Activated CD4-positive, alpha-beta T cell treated with anti-CD3 and anti-CD28 coated beads, Interleukin-2, Interleukin-4, amounts not matched to agents 100 ng/mL and 50 ng/mL, durations not matched to agents 16 hours and 8 hours (primary cell): ENCODE measurements at places on chromosomes 5 and 9.

GRCh38 chr9:35407846-35408245, 82.1 kb upstream of the RUSC2 start:
- no peak for DNase-seq

- no peak for DNase-seq
These were observed 82.2 kb upstream of the CNTLN start for GRCh38 chr9:17052626-17053025.

DNA sequence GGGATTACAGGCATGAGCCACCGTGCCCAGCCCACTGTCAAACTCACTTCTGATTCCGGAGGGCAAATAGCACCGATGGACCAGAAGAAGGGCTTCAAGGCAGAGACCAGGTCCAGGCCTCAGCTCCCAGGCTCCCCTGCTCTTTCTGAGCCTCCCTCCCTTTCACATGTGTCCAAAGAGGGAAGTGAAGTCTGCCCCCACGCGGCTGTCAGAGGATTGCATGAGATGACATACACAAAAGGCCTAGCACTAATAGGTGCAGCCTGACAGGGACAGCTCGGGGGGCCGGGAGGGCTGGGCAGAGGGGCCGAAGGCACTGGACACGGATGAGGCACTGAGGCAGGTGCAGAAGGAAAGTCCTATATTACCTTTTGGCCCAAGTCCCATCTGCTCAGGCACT, 16.1 kb downstream of the FBP1 start:
- DNase-seq: peak; percentile 23

GRCh38 chr9:91945277-91946085, 4.5 kb downstream of the ROR2 start:
- DNase-seq: no peak

GRCh38 chr5:24497145-24497544, 147.6 kb downstream of the CDH10 start:
- no peak for DNase-seq

- DNase-seq: no peak
These were observed 147.6 kb downstream of the MAN2A1 start for GRCh38 chr5:109837231-109837861.

DNA sequence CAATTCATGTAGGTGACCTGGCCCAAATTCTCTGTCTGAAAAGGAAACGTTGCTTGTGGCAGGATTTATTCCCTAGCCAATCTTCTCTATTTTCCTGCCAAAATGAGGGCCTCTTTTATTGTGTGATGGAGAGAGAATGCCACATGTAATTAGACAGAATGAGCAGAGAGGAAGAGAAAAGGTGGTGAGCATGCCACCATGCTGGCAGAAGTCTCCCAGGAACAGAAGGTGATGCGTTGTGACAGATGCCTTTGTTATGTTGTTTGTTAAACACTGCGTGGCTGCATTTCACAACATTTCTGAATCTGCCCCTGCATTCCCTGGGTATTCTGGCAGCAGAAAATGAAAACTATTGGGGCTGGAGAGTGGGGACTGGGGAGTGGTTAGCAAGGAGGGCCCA, 577.6 kb downstream of the TLR4 start:
- DNase-seq: no peak

GRCh38 chr9:117392992-117393391, 21.9 kb downstream of the ASTN2 start:
- no peak for DNase-seq

GRCh38 chr5:16265141-16265540, 85.5 kb upstream of the MARCHF11 start:
- no peak for DNase-seq

DNA sequence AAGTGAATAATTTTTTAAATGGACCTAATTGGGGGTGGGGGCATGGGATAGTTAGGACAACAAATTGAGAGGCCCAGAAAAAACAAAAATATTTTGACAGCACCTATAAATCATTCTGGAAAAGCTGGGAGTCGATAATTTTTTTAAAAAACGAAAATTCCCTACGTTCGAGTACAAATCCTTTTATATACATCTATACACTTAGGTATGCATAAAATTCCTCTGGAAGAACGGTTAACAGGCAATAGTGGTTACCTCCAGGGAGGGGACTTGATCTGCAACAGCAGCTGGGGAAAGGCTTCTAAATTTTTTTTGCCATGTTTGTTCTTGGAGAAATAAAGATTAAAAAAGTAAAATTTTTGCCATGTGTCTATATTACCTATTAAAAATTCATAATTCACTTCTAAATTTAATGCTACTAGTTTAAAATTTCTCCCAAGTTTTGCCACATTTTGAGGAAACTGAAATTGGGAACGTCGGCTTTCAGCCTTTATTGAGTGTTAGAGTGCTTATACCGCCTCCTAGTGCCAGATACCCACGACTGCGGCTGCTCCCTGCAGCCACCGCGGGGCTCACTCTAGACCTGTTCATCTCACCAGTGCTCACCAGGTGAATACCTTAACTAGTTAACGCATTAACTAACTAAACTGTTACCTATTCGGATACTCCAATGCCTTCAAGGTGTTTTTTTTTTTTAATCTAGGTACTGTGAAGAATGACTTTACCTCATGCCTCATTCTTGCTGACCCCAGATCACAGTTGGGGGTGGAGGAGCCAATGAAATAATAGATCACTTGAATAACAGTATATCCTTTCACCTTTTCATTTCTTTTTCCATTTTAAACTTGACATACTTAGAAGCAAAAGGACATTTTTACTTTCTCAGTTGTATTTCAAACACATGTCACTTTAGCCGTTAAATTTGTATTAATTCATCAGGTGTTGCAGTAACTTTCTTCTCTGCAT, 1.8 kb upstream of the BHMT start:
- DNase-seq: peak; percentile 24

DNA sequence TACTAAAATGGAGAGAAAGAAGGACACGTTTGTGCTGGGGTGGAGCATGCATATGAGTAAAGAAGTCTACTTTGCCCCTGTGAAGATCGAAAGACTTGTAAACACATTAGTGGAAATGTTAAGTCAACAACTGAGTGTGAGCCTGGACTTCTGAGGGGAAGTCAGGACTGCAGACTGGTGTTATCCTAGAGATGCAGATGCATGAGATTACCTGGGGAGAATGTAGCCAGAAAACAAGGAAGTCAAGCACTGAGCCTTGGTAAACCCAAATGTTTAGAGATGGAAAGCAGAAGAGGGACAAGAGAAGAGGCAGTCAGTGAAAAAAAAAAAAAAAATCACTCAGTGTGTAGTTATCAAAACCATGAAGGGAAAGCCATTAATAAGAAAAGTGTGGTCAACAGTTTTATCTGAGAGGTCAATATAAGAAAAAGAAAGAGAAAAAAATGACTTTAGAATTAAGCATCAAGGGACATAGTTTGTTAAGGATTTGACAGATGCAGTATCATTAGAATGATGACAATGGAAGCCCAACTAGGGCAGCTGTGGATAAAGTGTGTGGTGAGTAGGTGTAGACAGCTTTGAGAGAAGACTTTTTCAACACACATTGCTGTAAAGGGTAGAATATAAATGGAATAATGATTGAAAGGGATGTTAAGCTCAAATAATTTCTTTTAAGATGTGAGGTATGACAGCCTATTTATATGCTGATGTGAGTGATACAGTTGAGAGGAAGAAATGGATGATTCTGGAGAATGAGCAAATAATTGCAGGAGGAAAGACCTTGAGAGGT, 22.2 kb downstream of the JAKMIP2 start:
- no peak for DNase-seq

GRCh38 chr9:137108608-137109249, 5.8 kb downstream of the DPP7 start:
- DNase-seq: no peak

DNA sequence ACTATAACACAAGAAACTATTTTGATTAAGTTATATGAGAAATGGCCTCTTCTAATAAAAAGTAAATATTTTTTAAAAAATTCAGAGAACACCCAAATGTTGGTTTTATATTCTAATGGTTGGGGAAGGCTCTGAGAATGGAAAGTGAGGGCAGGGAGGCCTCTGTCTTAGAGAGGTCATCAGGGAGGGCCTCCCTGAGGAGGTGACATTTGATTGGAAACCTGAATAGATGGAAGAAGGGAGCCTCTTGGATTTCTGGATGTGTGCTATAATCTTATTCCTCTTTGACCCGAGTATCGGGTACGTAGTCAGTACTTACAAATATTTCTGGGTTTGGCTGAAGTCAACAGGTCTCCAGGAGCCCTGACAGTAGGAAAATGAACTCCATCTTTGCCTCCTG, 26.1 kb upstream of the GRPEL2 start:
- no peak for DNase-seq

GRCh38 chr5:65338606-65339151, 143.0 kb downstream of the ADAMTS6 start:
- no peak for DNase-seq

DNA sequence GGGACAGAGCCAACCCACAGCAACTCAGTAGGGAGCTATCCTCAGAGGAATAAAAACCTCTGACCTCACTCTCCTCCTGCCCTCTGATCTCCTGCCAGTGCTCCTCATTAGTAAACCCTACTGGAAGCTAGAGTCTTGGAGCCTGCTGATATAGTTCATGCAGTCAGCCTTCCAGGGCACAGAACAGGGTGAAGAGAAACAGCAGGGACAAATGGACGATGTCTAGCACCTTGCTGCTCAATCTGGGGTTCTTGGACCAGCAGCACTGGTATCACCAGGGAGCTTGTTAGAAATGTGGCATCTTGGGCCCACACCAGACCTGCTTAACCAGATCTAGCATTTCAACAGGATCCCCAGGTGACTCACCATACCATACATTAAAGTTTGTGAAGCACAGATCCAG, 5.5 kb upstream of the GALNT12 start:
- no peak for DNase-seq

DNA sequence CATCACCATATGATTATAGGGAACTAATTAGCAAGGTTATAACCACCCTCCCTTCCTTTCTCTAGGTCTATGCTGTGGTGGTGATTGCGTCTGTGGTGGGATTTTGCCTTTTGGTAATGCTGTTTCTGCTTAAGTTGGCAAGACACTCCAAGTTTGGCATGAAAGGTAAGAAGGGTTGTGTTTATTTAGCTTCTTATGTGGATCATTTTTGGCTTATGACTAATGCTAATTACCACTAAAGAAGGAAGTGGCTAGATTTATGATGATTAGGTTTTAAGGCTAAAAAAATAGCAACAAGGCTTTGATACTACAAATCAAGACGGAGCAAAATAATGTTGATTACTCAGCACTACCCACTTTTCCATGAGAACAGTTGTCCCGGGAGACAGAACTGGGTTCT, 82.4 kb downstream of the NTRK2 start:
- peak; percentile 45 for DNase-seq

DNA sequence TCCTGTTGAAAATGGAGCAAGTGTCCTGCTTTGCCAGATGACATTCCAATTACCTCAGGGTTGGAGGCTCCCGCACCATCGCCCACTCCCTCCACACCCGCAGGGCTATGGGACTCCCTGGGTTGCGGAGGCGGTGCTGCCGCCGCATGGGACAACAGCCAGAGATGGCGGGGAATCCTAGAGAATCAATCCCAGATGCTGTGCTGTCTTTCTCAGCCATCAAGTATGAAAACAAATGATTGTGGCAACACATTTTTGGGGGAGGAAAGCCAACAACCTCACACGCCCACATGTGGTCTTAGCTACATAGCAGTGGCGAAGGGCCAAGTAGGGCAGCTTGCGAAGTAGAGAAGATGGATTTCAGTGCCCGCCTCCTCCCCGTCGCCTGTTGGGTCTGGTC, 46.7 kb downstream of the IL31RA start:
- no peak for DNase-seq

DNA sequence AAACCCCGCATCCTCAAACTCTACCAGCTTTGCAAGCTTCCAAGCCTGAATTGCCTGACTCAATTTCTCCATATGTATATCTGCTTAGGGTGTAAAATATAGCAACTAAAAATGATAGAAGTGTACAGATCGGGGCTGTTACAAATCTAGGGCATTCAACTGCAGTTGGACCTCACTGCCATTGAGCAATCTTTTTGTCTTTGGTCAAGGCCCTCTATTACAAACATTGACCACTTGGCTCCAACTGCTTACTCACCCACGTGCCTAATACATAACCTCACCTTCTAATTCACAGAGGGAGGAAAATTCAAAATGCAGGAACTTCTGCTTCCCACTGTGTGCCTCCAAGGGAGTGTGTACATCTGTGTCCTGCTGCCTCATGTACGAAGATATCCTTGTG, 10.0 kb downstream of the LRRC70 start:
- DNase-seq: no peak

GRCh38 chr5:95647886-95648860, 1.6 kb downstream of the RFESD start:
- DNase-seq: peak; percentile 46

DNA sequence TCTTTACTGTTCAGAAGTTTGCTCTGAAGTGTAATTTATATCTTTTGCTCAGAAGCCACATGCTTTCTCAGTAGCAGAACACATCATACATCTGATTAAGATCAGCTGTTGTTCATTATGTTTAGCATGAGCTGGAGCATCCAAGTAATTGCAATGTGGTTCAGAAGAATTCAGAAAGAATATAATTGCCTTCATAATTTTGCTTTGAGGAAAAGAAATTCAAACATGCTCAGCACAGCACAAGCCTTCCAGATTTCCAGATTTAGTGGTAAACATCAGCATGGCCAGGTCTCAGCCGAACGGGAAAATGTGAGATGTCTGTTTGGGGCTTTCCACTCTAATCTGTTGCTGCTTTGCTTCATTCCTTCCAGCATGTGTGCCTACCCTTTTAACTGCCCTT, 65.9 kb downstream of the ITGA1 start:
- no peak for DNase-seq

DNA sequence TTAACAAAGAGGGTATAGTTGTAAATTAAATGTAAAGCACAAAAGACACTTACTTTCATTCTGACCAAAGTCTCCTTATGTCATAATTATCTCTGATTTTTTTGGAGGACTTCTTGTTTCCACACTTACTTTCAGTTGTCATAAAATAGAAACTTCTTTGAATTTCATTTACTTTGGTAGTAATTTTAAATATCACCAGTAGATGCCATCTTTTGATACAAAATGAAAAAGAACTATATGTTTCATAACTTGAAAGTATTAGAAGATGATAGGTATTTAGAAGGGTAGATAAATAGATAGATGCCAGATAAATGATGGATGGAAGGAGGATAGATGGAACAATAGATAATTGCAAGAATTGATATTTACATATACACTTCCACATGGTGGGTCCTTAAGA, 1865.3 kb upstream of the CDH9 start:
- DNase-seq: no peak

DNA sequence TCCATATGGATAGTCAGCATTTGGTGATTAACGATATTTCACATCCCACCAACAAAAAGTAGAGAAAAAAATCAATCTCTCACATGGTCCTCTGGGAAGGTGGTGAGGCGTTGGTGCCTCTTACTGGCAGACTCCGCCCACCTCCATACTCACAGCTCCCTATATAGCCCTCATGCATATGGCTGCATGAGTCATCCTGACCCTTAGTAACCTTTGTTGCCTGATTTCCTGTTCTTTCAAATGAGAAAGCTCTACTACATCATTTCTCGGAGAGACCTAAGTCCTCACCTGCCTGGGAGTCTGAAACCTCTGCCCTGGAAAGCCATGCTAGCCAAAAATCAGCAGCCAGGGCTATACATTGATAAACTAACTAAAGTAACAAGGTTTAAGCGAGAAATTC, 33.3 kb upstream of the ABCA1 start:
- peak; percentile 79 for DNase-seq

GRCh38 chr5:102762095-102762534, 7.0 kb downstream of the PAM start:
- peak; percentile 70 for DNase-seq

GRCh38 chr9:125284855-125285254, 23.2 kb downstream of the GAPVD1 start:
- no peak for DNase-seq

GRCh38 chr9:77435277-77435676, 212.8 kb downstream of the GNA14 start:
- no peak for DNase-seq

- no peak for DNase-seq
These were observed 602.6 kb downstream of the MTRR start for GRCh38 chr5:8471581-8471980.
